Stimulated activated CD4-positive, alpha-beta T cell treated with anti-CD3 and anti-CD28 coated beads, Interleukin-12 subunit alpha, Interleukin-12 subunit beta, amount 100 ng/mL, for 4 hours (primary cell): ENCODE measurements at places on chromosomes 11 and 22.

GRCh38 chr11:121221496-121222200 is 70.9 kb upstream of the SC5D start:
- DNase-seq: no peak

- DNase-seq: no peak
Measured at GRCh38 chr11:70207531-70208131, 4.5 kb downstream of the FADD start.

- peak; percentile 25 for DNase-seq
Measured at GRCh38 chr22:47213571-47214230, 451.3 kb downstream of the TBC1D22A start.

GRCh38 chr22:47395481-47395880 is 633.0 kb downstream of the TBC1D22A start:
- DNase-seq: no peak

GRCh38 chr11:66133216-66133775 is 63.2 kb downstream of the PACS1 start:
- no peak for DNase-seq

DNA sequence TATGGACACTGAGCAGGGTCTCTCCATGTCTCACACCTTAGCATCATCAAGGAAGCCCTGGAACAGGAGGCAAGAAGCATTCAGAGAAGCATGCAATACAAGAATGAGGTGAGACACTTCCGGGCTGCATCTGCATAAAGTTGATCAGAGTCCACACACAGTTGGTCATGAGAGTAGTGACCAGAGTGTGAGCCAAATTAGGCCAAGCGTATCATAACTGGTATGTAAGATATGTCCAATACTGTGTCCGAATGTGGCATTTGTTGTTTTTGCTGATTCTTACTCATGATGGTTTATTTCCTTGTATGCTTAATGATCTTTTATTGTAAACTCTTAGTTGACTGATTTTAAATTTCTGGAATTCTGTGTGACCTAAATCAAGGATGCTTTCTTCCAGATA is 315.7 kb downstream of the INSC start:
- no peak for DNase-seq

- DNase-seq: no peak
Measured at GRCh38 chr11:1350086-1350725, 39.5 kb upstream of the BRSK2 start.

DNA sequence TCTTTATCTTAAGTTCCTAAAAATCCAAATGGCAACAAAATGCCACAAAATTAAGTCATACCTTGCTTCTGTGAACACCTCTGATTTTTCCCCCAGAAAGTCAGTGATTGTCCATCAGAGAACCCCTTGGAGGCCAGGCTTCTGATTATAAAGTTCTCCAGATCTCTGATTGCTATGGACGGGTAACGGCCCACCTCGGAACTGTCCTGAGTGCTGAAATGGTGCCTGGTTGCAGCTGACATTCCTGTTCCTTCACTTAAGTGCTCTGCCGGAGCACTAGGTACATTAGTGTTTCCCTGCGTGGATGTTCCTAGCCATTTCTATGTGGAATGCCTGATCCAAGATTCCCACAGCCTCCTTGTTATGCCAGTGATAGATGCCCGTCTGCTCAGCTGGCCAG is 85.0 kb downstream of the CHST1 start:
- no peak for DNase-seq

DNA sequence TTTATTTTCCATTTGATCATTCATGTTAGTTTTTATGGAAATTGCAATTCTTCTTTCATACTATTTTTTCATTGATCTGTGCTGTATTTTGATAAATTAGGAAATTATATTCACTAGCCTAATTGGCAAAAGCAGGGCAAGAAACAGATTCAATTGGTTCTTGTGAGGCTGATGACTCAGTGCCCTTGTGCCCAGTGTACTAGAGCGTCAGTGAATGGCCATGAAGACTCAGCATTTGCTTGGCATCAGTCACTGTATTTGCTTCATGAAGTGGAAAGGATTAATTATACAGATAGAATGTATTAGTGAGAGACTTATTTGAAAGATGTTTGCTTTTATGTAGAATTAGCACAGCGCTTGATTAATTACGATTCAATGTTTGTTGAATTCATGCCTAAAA is 31.8 kb downstream of the MRGPRX1 start:
- no peak for DNase-seq

DNA sequence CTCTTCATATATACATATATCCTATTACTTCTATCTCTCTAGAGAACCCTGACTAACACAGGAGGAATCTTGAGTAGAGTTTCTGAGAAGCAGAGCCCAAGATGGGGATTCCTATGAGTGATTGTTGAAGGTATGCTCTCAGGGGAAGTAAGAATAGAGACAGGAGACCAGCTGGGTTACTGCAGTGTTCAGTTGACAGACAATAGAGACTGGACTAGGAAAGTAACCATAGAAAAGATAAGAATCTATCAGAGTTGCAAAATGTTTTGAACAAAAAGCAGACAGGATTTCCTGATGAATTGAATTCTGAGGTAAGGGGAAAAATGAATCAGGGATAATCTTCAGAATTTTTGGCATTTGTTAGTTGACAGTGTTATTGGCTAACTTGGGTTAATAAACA is 54.4 kb downstream of the SLC17A6 start:
- no peak for DNase-seq

GRCh38 chr11:62889484-62890437 is 9.1 kb downstream of the SLC3A2 start:
- DNase-seq: no peak

DNA sequence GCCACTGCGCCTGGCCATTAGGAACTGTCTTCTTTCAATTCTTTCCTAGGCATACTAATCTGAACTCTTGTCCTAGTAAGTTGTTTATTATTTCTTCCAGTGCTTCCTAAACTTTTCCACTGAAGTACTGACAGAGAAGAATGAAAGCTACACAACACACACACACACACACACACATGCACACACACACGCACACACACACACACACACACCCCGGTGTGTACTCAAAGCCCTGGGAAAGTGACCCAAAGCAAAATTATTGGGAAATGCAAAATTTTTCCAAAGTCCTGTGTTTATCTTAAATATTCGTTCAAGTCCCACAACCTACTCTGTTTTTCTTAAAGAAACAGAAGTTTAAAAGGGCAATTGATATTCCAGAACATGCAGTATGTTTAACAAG is 19.4 kb upstream of the SIK2 start:
- no peak for DNase-seq

DNA sequence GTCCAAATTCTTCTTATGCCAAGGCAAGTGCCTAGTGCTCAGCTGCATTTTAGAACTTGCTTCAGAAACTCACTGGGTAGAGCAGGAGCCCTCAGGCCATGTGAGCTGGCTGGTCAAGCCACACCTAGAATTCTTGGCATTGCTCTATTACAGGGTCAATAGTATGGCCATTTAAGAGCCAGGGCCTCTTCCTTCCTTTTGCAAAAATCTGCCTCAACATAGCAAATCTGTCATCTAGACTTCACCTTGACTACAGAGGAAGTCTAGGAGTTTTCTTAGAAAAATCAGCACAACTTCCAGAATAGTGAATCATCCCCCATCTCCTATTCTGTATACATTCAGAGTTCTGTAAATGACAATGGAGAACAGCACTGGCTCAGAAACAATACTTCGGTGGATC is 112.0 kb upstream of the TTC12 start:
- DNase-seq: no peak

DNA sequence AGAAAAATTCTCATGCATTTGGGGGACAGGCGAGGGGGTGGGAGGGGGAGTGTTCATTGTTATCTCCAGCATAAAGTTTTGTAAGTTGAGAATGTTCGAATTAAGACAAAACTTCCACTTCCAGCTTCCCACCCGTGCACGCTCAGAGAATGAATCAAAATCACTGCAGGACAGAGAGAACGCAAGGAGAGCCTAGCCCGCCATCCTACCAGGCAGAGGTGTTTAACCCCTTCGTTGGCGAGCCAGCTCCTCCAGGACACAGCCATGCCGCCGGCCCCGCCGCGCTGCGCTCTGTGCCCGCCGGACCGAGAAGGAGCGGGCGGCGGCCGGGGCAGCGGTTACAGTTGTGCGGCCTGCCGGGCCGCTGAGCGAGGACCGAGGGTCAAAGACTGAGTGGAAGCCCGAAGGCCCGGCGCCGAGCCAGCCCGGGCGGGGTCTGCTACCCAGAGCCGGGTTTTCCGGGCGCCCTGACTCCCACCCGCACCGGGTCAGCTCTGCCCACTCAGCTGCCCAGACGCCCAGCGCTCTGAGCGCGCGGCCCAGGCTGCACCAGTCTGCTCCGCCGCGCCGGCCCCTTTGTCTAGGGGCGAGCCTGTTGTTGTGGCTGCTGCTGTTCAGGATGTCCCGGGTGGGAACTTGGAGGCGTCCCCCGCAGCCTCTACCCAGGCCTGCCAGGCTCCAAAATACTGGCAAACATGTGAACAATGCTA is at the start of gene NOX4:
Gene NOX4, minus strand, starts transcription at position 395 of the 710 bp plus-strand sequence. Its CDS starts 129 bp downstream, at position 266.
- no peak for DNase-seq

DNA sequence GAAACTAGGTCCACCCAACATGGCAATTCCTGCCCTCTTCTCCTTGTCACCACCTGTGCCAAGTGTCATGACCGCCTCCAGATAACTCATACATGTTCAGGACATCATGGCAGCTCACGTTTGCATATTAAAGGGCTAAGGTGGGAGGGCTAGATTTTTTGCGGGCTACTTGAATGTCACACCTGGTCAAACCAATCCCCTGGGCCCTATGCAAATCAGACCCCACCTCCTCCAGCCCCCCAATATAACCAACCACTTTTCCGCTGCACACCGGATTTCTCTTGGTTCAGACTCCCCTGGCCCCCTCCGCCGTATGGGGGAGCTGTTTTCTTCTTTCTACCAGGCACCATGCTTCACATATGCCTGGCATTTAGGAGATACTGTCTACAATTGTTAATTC is 12.6 kb downstream of the UPB1 start:
- DNase-seq: no peak

DNA sequence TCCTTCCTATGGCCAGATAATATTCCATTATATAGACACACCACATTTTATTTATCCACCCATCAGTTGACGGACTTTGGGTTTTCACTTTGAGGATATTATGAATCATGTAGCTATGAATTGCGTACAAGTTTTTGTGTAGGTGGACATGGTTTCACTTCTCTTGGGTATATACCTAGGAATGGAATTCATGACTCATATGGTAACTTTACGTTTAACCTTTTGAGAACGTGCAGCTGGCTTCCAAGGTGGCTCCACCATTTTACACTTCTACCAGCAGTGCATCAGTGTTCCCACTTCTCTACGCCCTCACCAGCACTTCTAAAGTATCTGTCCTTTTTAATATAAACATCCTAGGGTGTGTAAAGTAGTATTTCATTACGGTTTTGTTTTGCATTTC is 112.0 kb downstream of the PLEKHA7 start:
- no peak for DNase-seq

- DNase-seq: no peak
Measured at GRCh38 chr11:93869830-93870229, 19.4 kb upstream of the VSTM5 start.

DNA sequence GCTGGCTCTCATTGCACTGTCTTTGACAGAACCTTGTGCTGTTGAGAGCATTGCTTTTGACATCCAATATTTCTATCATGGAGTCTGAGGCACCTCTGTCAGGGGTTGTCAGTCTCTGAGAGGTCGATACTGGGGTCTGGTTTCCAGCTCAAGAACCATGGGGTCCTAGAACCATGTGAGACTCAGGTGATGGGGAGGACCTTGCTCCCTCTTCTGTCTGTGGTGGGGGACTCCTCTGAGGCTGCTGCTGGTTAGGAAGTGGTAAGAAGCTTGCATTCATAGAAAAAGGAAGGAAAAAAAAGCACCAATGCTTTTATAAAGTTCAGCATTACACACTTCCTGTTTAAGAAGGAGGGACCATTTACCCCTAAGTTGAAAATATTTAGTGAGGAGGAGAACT is 91.8 kb upstream of the CD44 start:
- DNase-seq: no peak
